Fibroblast of skin of abdomen (primary cell): ENCODE measurements at places on chromosomes 1 and 21.
A peak's percentile ranks its signal among the peaks of the same experiment; 100 is the strongest.

DNA sequence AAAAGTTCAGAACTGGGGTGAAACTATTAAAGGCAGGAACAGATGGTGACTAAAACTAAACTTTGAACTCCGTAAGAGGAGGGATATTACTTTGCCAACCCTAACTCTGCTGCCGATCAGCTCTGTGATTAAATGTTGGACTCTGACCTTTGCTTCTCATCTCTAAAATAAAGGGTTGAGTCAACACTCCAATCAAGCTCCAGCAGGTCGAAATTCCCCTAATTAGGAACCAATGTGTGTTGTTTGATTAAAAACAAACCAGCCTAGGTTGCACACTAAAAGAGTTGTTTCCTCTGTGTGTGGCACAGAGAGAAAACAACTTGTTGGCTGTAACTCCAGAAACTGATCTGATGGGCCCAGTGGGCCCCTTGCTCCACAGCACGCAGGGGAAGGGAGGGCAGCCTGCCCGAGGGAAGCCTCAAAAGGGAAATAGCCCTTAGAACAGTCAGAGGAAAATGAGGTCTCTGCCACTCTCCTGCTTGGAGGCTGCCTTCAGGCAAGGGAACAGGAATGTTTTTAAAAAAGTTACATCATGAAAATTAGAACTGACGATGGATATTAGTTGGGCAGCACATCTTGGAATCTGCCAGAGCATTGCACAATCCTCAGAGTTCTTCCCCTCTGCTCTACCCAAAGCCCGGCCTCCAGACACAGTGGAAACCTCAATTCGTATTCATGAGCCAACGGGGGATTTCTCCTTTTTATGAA, 69.3 kb downstream of the KCTD3 start:
- peak; percentile 46 for DNase-seq

GRCh38 chr1:162197615-162198421, 128.3 kb downstream of the NOS1AP start:
- no peak for DNase-seq

- no peak for DNase-seq
These were observed 7.4 kb upstream of the NEXN start for GRCh38 chr1:77881061-77881460.

- no peak for DNase-seq
These were observed 10.7 kb downstream of the WNT3A start for GRCh38 chr1:228017356-228018124.

GRCh38 chr1:180272395-180272794, 42.3 kb downstream of the LHX4 start:
- DNase-seq: no peak

DNA sequence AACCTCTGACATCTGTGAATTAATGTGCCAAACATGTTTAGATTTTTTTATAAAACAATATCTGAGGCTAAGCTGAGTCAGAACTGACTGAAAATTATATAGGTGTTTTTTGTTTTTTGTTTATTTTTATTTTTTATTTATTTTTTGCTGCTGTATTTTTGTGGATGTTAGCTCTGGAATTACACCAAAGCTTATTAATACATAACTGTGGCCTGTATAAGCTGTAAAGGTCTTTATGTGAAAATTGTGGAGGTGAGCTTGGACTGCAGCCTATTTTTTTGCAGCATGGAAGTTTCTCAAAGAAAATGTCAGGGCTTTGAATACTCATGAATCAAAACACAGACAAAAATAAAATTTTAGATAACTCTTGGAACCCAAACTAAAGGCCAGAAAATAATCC, 199.8 kb downstream of the CHRM3 start:
- no peak for DNase-seq

DNA sequence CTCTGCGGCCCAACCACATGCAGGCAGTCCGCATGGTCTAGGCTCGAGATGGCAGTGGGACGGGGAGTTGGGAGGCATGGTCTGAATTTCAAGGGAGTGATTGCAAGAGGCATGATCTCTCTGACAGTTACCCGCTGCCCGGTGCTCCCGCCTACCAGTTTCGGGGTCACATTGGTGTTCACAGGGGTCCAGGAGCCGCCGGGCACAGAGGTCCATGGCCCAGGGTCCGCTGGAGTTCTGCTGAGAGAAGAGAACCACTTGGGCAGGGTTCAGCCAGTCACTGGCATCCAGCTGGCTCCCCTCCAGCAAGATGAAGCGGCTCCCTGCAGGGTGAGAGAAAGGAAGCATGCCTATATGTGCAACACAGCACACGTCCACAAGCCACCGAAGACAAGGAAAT, 141.3 kb downstream of the ASTN1 start:
- DNase-seq: no peak

DNA sequence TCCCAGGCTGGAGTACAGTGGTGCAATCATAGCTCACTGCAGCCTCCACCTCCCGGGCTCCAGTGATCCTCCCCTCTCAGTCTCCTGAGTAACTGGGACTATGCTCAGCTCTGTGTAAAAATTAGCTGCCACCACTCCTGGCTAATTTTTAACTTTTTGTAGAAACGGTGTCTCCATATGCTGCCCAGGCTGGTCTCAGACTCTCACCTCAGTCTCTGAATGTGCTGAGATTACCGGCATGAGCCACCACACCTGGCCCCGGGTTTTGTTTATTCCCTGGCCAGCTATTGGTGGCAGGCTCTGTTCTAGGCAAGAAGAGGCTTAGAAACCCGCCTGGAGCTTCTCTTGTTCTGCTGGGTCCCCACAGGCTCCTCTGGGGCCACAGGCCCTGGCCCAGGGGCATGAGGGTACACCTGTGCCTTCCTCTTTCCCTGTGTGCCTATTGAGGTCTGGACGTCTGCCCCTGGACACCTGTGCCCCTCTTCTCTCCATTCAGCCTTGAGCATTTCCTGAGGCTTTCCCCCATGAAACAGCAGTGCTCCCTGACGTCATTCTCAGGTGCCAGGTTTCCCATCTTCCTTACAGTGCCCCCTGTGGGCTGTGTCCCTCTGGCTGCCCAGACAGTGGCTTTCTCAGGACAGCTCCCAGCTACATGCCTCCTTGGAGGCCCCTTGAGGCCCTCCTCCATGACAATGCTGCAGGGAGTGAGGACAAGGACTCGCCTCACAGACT, 57.5 kb downstream of the PCP4 start:
- no peak for DNase-seq
